ENCODE measurements at places on chromosomes 6 and 20.

DNA sequence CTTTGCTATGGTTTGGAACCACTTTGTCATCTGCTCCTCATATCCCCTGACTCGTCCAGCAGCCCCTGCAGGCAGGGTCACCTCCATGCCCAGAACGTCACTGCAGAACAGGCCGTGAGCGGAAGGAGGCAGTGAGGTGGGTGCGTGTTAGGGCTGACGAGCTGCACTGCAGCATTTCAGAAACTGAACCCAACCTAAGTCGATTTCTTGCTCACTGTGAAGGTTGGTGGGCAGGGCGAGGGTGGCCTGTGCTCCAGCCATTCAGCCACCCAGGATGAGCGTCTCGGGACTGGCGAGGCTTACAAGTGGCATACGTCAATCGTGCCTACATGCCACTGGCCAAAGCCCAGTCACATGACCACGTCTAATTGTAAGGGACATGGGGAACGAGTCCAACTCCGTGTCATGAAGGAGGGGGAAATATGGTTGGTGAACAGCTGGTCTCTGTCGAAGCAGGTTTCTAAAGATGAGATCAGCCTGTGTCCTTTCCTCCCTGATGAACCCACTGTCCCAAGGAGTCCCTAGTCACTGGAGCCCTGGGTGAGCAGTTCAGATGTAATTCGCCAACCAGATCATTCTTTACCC lies 289.1 kb downstream of the TAF4 start:
- no peak for DNase-seq

GRCh38 chr20:62073323-62073722 lies 7.6 kb upstream of the TAF4 start:
- no peak for DNase-seq

DNA sequence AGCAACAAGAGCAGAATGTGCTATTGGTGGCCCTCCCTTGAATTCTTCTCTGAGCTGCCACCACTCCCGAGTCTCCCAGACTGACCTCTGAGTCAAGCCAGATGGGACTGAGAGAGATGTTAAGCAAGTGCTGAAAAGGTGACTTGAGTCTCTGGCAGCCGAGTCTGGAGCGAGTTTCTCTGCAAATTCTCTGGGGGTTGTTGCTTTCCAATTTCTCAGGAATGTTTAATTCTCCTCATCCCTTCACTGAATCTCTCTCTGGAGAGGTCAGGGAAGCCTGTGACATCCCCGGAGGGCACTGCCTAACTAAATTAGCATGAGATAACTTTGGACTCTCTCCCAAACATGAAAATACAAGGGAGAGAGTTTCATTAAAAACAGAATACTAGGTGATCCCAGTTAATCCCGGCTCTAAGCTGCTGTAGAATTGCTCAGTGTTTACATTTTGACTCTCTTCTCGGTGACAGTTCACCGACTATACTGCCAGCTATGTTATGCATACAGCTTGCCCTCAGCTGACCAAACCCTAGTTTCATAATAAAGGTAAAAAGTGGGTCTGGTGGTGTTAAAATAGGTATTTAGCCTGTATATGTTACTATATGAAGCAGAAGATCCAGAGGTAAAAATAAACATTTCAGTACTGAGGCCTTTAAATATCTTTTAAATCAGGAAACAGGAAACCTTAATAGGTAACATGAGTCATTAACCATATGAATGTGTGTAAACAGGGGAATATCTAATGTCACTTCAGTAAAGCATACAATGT lies 157.9 kb downstream of the FOXC1 start:
- DNase-seq: peak; percentile 42

GRCh38 chr6:72657407-72658197 lies 35.7 kb downstream of the KCNQ5 start:
- DNase-seq: no peak

DNA sequence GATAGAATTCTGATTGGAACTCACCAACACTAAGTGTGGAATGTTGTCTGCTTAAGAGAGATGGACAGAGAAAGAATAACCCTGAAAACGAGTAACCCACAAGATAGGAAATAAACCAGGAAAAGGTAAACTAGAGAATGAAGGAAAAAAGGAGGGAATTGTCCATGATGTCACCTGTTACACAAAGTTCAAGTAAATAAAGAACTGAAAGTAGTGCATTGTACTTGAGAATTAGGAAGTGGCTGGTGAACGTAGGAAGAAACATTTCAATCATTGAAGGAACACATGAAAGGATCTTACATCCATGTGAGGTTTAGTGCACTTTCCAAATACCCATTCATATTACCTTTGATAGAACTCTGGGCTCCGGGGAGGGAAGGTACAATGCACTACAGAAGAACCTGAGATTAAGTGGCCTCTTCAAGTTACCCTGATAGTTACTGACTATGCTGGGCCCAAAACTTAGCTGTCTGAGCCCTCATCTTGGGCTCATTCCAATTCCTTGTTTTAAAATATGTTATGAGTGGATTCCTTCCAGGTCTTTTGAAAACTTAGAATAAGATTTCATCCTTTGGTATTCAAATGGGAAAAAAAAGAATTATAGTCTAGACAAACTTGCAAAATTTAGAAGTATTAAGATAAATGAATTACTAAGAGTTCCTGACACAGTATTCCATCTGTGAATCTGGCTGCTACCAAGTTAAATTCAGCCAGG lies 1.1 kb upstream of the STX7 start:
- no peak for DNase-seq

GRCh38 chr6:31114970-31115849 lies 610 bp downstream of the PSORS1C1 start:
- DNase-seq: no peak

Measured in BE2C (cell line).